ENCODE measurements at places on chromosomes 11 and 22.

- DNase-seq: no peak
Observed at GRCh38 chr11:64020976-64021756, 14.6 kb upstream of the FLRT1 start.

GRCh38 chr11:132590554-132590953, 941.7 kb downstream of the OPCML start:
- DNase-seq: no peak

DNA sequence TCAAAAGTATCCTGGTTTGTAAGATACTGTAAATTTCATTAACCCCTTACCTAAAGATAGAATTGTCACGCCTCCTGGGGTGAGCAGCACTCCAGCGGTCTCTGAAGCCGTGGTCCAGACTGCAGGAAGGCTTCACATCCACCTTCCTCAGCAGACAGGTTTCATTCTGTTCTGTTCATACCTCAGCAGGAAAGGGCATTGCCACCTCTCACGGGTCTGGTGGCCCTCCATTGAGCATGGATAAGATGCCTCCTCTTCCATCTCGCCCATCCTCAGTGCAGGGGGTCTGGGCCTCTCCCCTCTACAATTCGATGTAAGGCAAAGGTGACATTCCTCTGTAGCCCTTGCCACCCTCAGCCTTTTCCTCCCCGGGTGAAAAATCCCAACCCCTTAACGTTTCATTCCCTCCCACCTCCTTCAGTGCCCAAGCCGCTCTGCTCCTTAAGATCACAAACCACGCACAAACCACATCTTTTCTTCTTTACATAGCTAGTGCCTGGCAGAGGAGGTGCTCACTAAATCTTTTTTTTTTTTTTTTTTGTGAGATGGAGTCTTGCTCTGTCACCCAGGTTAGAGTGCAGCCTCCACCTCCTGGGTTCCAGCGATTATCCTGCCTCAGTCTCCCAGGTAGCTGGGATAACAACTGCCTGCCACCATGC, 28.5 kb downstream of the RPUSD4 start:
- DNase-seq: no peak

DNA sequence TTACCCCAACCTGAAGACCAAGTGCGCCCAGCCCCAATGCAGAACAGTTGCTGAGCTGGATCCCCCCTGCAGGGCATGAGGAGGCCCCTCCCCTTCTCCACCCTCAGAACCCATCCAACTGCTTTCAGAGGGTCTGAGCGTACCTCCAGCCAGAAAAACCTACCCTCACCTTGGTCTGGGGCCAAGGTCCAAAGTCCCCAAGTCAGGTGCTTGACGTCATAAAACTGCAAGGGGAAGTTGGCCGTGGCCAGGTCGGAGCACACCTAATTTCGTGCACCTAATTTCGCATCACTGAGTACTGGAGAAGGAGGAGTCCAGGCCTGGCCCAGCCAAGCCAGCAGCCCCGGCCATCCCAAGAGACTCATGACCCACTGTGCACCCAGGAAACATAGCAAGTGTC, 289.8 kb downstream of the CTTN start:
- no peak for DNase-seq

DNA sequence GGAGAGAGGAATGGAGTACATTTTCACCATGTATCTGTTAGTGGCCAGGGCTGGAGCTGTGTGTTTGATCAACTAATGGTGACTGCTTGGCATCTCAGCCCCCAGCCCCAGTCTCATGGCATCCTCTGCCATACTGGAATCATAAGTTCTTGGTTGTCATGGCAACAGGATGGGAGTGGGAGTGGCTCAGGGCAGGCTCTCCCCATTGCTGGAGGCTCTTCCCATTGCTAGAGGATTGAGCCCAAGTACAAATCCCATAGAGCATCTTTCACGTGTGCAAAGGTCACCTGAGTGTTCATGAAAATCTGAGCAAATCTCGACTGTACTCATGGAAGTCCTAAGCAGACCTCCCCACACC, 14.9 kb downstream of the DNAJB13 start:
- no peak for DNase-seq

- no peak for DNase-seq
Observed at GRCh38 chr11:62428871-62429560, 10.2 kb downstream of the SCGB1A1 start.
